OCI-M1 (cell line): ENCODE measurements at places on chromosomes 11 and 22.

GRCh38 chr11:122192634-122193255 is 76.7 kb upstream of the BLID start:
- no peak for DNase-seq

DNA sequence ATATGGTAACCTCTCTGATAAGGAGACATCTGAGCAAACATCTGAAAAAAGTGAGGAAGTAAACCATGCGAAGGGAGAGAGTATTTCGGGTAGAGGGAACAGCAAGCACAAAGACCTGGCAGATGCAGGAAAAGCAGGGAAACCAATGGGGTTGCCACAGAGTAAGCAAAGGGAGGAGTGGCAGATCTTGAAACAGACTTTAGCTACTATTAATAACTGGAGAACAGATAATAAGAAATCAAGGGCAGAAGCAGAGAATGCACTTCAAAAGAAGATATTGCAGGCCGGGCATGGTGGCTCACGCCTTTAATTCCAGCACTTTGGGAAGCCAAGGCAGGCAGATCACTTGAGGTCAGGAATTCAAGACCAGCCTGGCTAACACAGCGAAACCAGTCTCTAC is 18.1 kb downstream of the MRTFA start:
- DNase-seq, result no peak

GRCh38 chr11:46382646-46383403 is 1.4 kb downstream of the MDK start:
- DNase-seq, result peak; percentile 69

DNA sequence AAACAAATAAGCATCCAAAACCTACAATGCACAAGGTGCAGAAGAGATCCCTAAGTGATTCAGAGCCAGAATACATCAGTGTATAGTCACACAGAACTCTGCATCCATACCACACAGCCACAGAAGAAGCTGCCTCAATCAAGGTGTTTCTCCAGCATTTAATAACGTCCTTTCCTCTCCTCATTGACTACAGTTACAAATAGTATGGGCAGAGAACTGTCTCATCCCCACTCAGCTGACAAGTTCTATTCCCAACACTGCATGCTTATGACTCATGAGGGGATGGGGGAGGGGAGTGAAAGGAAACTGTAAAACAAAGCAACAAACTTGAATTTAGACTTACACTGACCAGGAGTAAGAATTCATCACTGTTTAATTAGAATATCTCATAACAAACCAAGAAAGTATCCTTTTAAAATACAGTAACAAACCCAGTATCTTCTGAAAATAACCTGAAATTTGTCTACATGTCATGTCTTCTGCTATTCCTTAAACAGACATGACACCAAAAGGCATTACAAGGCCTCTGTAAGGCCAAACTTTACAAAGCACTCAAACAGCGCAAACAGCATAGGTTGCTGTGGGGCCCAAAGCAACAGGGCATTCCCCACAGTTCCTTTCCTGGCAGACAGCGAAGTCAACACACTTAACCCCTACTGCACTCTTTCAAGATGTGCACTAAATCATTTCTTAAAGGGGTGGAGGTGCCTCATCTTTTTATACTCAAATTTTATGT is 29.3 kb downstream of the CELF1 start:
- peak; percentile 77 for DNase-seq

GRCh38 chr11:128323381-128323780 is 264.0 kb downstream of the ETS1 start:
- DNase-seq, result no peak

DNA sequence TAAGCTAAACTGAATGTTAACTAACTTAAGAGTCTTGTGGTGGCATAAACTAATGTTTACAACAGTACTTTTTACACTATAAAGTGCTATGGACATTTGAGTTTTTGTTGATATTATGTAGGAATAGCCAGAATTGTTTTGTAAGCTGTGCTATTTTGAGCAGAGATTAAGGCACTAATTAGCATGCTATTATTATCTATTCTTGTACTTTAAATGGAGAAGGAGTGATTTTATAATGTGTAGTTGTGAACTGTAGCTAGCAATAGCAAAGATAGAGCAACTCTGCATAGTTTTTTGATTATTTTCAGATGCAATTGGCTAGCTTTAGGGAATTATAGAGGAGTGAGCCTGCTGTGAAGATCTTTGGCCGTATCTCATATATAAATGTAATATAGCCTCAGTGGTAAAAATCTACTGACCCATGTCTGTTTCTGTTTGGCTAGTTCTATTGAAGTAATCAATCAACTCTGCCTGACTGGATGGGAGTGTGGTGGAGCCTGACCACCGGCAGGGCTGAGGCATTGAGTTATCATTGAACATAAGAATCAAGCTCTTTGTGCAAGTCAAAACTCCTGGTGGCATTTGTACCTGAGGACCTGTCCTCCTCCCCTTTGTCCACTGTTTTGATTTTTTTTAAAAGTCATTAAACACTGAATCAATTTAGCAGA is 34.3 kb downstream of the NCAM1 start:
- DNase-seq, result no peak

DNA sequence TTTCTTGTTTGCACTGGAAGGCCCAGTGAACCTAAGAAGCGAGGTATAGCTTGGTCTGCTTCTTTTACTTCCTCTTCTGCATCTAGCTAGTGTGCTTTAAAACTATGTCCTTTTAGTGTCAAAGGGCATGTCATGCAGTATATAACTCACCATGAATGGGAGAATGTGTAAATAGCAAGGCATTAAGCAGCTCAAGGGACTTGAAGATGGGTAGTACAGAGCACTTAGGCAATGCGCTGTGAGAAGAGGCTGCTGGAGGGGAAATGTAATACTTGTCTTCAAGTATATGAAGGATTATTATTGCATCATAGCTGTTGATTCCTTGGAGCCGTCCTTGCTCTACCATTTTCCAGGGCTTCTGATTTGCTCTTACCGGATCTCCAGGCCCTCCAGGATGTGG is 7.6 kb downstream of the MAML2 start:
- peak; percentile 11 for DNase-seq

DNA sequence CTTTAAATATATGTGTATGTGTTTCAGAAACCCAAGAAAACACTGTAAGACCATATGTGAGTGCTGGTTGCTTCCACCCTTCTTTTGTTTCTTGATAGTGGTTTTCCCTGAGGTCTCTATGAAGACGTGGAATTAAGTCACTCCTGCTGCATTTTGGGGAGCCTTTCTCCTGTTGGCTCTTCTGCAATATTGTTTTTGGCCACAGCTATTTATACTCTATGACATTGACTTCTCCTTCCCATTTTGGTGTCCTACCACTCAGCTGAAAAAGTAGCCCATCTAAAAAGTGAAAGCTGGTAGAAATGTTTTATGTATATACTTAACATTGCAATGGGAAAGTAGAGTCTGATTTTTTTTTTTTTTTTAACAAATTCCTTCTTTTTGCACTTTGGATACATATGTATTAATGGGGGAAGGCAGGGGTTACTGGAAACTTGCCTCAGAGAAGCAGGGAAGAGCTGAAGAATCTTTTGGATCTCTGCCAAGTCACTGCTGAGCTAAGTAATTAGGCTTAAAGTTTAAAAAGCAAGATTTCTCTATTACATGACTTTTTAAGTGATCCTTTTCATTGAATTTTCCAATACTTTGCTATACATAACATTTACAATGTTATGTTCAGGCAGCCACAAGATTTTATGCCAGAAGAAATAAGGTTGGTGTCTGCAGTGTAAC is 1.8 kb downstream of the TTC17 start:
- DNase-seq, result peak; percentile 72

- no peak for DNase-seq
Observed at GRCh38 chr22:47381240-47381639, 618.8 kb downstream of the TBC1D22A start.

- no peak for DNase-seq
Observed at GRCh38 chr11:23680488-23681230, 816.2 kb upstream of the LUZP2 start.

DNA sequence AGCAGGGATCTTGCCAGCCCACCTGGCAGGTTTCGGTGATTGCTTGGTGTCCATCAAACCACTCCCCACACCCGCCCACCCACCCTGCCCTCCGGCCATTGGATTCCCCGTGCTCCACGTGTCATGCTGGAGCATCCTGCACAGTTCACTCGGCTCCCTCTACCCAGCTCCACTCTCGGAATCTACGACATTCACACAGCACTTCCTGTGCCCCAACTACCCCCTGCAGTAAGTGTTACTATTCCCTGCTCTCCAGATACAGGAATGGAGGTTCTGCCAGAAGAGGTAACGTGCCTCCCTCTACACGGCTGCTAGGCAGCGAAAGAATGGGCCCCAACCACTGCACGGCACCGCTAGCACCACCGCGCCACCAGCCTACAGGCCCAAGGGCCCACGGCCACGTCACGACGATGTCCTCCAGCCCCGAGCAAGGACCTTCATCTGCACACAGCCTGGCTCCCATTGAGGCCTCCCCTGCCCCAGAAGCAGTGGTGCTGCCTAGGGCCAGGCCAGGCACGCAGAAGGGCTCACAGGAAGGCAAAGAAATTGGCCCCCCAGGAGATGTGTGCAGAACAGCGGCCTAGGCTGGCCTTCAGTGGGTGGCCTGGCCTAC is 27.6 kb downstream of the WNT7B start:
- DNase-seq, result no peak

GRCh38 chr11:101288392-101288791 is 158.8 kb upstream of the PGR start:
- no peak for DNase-seq

DNA sequence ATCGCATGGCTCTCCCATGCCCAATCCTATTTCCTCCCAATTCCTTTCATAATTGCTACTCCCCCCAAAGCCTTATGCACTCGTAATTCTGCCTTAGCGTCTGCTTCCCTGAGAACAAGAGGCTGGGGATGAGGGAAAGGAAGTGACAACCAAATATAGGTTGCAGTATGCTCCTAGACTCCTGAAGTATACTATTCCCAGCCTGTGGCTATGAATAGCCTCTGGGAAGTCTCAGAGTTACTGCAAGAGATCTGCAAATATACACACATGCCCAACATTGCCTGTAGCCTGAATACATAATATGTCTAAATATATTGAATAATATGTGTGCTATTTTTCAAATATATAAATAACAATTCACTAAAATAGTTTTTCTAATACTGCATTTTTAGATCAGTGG is 96.1 kb upstream of the CD44 start:
- no peak for DNase-seq

- DNase-seq, result no peak
Observed at GRCh38 chr22:46878191-46878948, 115.9 kb downstream of the TBC1D22A start.

GRCh38 chr11:20364341-20364792 is 853 bp downstream of the HTATIP2 start:
- DNase-seq, result peak; percentile 58

DNA sequence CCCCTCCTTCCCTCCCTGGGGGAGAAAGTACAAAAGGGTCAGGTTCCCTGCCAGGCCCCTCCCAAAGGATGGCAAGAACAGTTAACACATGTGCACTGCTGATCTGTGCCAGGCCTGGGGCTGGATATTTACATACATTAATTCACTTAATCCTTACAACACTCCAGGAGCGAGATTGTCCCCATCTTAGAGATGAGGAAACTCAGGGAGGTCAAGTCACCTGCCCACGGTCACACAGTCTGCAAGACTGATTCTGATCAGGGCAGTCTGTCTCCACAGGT is 36.5 kb downstream of the NECTIN1 start:
- no peak for DNase-seq

GRCh38 chr11:94400839-94401772 is at the start of gene GPR83:
TSS of gene GPR83 (minus strand) at chr11:94401419. CDS start at chr11:94401247, 172 bp downstream.
- no peak for DNase-seq

- DNase-seq, result no peak
Observed at GRCh38 chr11:6203327-6203726, 2.0 kb upstream of the C11orf42 start.

GRCh38 chr11:133910101-133910500 is 46.7 kb downstream of the IGSF9B start:
- DNase-seq, result no peak

DNA sequence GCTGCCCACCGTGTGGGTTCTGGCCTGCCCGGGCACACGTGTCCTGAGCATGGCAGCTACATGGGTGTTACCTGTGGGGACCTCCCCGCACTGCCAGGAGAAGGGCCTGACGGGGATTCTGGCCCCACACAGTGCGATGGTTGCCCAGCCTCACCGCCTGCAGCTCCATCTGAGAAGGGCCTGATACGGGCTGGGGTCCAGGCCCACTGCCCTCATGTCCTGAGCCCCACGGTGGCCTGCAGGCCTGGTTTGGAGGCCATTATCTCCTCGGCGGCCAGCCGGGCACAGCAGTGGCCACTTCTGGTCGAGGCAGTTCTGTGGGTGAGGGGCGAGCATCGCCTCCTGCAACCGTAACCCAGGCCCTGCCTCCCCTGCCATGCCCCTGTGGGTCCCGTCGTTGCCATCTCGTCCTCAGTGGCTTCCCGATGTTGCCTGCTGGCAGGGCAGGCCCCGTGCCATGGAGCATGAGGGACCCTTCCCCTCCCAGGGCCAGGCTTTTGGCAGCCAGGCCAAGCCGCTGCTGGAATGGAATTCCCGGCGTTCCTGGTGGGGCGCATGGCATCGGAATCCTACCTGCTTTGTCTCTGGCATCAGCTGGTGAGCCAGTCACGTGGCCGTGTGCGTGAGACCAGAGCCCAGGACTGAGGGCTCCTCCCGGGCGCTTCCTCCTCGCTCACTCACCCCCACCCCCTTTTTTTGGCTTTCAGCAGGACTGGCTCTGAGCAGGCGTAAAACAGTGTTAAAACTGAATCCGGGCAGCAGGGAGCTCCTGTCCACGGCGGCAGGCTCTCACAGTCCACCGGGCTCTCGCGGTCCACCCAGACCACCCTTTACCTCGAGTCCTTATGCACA is 71.9 kb upstream of the PPARA start:
- DNase-seq, result no peak

- DNase-seq, result no peak
Observed at GRCh38 chr11:121482231-121483129, 29.7 kb upstream of the SORL1-AS1 start.

DNA sequence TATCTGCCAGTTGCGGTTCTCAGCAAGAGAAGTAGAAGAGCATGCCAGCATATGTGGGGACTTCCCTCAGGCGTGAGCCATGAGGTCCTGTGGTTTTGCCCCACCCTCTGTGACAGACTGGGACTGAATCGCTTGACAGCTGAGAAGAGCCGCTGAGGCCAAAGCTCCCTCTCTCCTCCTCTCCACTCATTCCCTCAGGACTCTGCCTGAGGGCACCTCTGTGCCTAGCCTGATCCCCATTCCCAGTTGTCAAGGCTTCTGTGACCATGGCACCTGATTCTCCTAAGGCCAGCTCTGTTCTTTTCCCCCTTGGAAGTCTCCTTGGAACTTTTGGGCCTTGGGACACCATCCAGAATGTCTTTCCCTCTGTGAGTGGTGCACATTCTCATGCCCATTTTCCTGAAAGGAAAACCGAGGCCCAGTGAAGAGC is 27.0 kb downstream of the ART5 start:
- DNase-seq, result peak; percentile 79

GRCh38 chr11:68792400-68792966 is 41.2 kb upstream of the TESMIN start:
- DNase-seq, result no peak

DNA sequence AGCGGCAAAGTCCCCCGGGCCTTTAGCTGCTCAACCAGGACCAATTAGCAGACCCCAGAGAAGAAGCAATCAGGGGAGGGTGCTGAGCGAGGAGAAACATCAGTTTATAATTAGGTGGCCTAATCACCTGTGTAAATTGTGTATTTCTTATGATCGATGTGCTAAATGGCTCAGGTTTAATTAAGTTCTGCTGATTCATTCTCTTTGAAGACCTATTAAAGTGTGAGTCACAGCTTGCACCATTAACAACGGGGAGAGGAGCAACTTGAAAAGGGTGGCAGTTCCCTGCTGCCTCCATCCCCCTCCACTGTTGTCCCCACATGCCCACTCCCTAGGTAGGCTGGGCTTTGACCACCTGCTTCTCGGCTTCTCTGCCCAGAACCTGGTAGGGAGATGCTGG is 10.7 kb downstream of the ISX start:
- no peak for DNase-seq

GRCh38 chr11:13047884-13048283 is 38.8 kb downstream of the RASSF10 start:
- no peak for DNase-seq
